ENCODE measurements at places on chromosomes 1 and 21.
A peak's percentile ranks its signal among the peaks of the same experiment; 100 is the strongest.

- H3K4me3 ChIP-seq, result peak overlapping the region; percentile 61
- no peaks in the 10 kb centered on the region for H3K36me3 ChIP-seq
- peaks cover 4% of the 10 kb centered on the region for H3K4me1 ChIP-seq
Observed at GRCh38 chr1:21659099-21659923, 9.8 kb downstream of the RAP1GAP start.

- peak overlapping the region; percentile 58 for H3K27ac ChIP-seq
- DNase-seq, result peak; percentile 10
- peaks cover 53% of the 10 kb centered on the region for H3K4me1 ChIP-seq
- no peak overlapping the region for H3K4me3 ChIP-seq
Observed at GRCh38 chr1:198741744-198742143, 102.9 kb downstream of the PTPRC start.

GRCh38 chr1:52386458-52386857 is 17.8 kb downstream of the ORC1 start:
- H3K36me3 ChIP-seq, result peaks cover 58% of the 10 kb centered on the region
- H3K4me3 ChIP-seq, result no peak overlapping the region
- no peaks in the 10 kb centered on the region for H3K4me1 ChIP-seq
- H3K27me3 ChIP-seq, result no peaks in the 10 kb centered on the region
- no peak for DNase-seq

DNA sequence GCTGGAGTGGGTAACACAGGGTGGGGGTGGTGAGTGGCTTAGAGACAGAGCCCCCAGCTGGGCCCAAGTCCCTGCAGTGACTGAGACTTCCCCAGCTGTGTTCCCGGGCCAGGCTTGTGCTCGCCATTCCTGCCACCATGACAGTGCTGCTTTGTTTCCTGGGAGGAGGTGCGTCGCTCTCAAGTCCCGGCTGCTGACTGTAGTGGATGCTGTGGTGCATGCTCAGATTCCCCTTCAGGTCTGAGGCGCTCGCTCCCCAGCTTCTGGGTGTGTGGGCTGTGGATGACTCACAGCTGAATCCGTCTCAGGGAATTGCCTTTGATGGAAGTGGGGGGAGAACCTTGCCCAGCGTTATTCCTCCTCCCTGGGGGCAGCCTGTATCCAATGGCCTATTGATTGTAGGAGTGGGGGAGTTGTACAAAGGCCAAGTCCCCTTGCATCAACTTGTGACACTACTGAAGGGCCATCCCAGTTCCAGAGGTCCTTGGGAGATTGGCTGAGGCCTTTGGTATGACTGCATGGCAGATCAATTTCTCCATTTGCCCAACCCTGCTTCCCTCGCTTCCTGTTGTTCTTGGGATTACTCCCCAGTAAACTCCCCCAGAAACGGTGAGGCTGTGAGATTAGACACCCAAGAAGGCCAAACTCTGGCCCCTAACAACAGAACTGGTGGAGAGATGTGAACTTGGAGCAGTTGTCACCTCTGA is 17.8 kb upstream of the POU3F1 start:
- H3K4me3 ChIP-seq, result no peak overlapping the region
- DNase-seq, result no peak
- no peak overlapping the region for H3K27ac ChIP-seq
- no peaks in the 10 kb centered on the region for H3K36me3 ChIP-seq
- peaks cover 30% of the 10 kb centered on the region for H3K27me3 ChIP-seq

DNA sequence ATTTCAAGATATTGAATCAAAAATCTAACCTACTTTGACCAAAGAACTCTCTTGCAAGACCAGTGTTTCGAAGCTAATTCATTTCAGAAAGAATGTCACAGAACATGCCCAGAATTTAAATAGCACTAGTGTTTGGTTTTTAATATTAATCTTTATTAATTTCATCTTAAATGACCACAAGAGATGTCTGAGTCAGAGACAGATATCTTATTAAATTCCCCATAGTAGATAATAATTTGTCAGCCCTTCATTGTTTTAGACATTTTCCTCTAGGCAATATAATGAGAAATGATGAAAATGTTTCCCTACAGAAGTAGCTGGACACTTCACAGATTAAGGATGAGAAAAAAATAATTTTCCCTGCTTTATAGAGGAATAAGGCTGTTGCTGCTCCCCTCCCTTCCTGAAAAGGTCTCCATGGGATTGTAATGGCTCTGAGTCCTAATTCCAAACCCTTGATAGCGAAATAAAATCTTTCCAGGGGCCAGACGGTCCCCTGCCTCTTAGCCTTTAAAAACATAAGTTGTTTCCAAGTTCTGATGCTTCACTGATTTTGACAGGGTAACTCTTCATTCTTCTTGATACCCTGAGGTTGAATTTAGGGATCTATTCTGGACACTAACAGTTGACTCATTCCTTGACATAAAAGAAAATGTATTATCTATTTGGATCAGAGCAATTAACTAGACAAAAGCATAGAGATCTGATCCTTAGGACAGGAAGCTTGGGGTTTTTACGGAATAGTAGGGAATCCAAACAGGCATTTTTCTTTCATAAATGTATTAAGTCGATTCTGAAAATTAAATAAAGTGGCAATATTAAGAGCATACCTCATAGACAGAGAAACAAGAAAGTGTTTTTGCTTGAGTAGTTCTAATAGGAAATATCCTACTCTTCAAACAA is 820.8 kb downstream of the BRINP3 start:
- H3K27ac ChIP-seq, result no peak overlapping the region
- H3K4me1 ChIP-seq, result no peaks in the 10 kb centered on the region
- no peak overlapping the region for H3K4me3 ChIP-seq
- no peaks in the 10 kb centered on the region for H3K27me3 ChIP-seq
- DNase-seq, result no peak

DNA sequence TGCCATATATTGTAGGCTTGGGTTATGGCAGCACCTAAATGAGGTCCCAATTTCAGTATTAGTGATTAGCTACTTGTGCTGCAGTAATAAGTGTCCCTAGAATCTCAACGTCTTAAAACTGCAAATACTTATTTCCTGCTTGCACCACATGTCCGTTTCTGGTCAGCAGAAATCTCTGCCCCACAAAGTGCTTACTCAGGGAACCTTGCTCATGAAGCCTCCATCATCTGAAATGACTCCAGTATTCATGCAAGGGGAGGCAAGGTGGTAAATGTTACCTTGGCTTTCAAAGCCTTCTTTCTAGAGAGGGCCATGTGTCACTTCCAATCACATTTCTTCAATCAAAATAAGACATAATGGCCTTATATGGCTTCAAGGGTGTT is 274.2 kb upstream of the KAZN start:
- H3K4me1 ChIP-seq, result peaks cover 6% of the 10 kb centered on the region
- no peak for DNase-seq
- H3K27ac ChIP-seq, result no peak overlapping the region
- no peaks in the 10 kb centered on the region for H3K36me3 ChIP-seq
- no peak overlapping the region for H3K4me3 ChIP-seq
- H3K27me3 ChIP-seq, result peaks cover 9% of the 10 kb centered on the region

DNA sequence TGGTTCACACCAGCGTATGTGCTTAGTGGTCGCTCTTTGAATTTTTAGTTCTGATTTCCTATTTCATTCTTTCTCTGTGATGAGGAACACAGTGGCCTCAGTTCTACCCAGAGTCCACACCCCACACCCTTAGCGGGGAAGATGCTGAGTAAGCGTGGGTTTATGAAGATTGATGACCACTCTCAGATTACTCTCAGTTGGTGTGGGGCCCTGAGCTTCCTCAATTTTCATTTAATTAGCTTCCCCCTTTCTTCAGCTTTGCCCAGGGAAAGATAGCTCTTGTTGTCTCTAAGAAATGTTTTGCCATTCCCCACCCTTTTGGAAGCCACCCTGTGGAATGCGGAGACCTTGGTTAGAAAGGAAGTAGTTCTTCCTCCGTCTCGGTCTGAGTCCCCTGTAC is 299.9 kb upstream of the PROX1 start:
- H3K36me3 ChIP-seq, result no peaks in the 10 kb centered on the region
- no peak overlapping the region for H3K27ac ChIP-seq
- no peak for DNase-seq
- no peaks in the 10 kb centered on the region for H3K4me1 ChIP-seq
- H3K4me3 ChIP-seq, result no peak overlapping the region
- H3K27me3 ChIP-seq, result peaks cover 3% of the 10 kb centered on the region

GRCh38 chr1:218447010-218447689 is 102.0 kb downstream of the TGFB2 start:
- no peaks in the 10 kb centered on the region for H3K4me1 ChIP-seq
- no peak for DNase-seq
- H3K27me3 ChIP-seq, result peaks cover 33% of the 10 kb centered on the region
- no peak overlapping the region for H3K4me3 ChIP-seq
- H3K36me3 ChIP-seq, result no peaks in the 10 kb centered on the region

DNA sequence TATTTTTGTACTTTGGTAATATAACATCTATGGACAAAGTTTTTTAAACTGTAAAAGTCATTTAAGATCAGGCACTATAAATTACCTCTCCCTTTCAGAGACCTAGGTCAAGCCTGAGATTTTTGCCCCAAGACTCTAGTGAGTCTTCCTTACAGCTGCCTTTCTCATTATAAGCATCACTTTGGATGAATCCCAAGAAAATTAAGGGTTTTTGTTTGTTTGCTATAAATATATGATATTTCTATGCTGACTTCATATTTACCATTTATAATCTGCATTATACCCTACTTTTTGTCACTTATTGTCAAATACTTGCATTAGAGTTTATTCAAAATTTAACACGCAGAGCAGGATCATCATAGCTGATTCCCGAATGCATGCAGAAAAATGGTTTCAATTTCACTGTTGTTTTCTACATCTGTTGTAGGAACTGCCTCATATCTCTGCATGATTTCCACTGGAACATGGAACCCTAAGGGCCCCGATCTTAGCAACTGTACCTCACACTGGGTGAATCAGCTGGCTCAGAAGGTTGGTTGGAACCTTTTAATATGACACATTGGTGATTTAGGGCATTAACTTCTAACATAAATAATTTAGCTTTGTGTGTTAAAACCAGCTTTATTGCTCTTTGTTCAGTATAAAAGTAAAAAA is 150.0 kb downstream of the ADGRL2 start:
- H3K36me3 ChIP-seq, result no peaks in the 10 kb centered on the region
- no peak overlapping the region for H3K27ac ChIP-seq
- no peaks in the 10 kb centered on the region for H3K4me1 ChIP-seq
- H3K4me3 ChIP-seq, result no peak overlapping the region
- H3K27me3 ChIP-seq, result no peaks in the 10 kb centered on the region

DNA sequence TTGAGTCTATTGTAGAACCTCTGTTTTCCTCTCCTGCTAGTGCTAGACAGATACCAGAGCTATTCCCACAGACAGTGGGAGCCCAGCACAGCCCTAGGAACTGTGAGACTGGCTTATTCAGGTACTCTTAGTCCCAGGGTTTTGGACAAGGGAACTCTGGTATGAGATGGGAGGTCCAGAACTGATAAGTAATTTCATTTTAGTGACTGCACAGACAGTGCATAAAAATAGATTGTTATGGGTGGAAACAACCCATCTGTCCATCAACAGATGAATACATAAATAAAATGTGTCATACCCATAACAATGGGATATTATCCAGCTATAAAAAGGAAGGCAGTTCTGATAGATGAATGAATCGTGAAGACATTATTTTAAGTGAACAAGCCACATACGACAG is 9.0 kb downstream of the EPS8L3 start:
- DNase-seq, result no peak
- H3K27ac ChIP-seq, result no peak overlapping the region
- no peak overlapping the region for H3K4me3 ChIP-seq
- H3K27me3 ChIP-seq, result peaks cover 5% of the 10 kb centered on the region
- H3K36me3 ChIP-seq, result no peaks in the 10 kb centered on the region

GRCh38 chr1:185058110-185058509 is 12.8 kb downstream of the RNF2 start:
- no peaks in the 10 kb centered on the region for H3K27me3 ChIP-seq
- peaks cover 24% of the 10 kb centered on the region for H3K36me3 ChIP-seq
- no peak overlapping the region for H3K4me3 ChIP-seq
- peaks cover 54% of the 10 kb centered on the region for H3K4me1 ChIP-seq

- no peaks in the 10 kb centered on the region for H3K4me1 ChIP-seq
- H3K27me3 ChIP-seq, result peaks cover 21% of the 10 kb centered on the region
- no peak overlapping the region for H3K27ac ChIP-seq
- no peaks in the 10 kb centered on the region for H3K36me3 ChIP-seq
- H3K4me3 ChIP-seq, result no peak overlapping the region
Observed at GRCh38 chr1:33410091-33410701, 20.7 kb downstream of the PHC2 start.

DNA sequence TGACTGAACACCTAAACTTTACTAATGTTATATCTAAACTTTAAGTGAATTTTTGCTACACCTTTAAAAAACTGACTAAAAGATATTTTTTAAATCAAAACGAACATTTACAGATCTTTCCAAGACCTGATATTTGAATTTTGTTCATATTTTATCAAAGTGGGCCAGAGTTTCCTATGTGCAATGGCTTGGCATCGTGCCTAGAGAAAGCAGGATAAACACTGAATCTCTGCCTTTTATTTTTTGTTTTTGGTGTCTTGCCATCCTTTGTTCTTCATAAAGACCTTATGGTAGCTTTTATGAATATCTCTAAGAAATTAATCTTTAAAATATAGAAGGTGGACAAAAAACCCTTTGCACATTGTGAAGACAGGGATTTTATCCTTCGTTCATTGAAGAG is 25.8 kb upstream of the VPS26C start:
- no peaks in the 10 kb centered on the region for H3K4me1 ChIP-seq
- H3K27me3 ChIP-seq, result no peaks in the 10 kb centered on the region
- no peak overlapping the region for H3K27ac ChIP-seq
- H3K36me3 ChIP-seq, result no peaks in the 10 kb centered on the region

DNA sequence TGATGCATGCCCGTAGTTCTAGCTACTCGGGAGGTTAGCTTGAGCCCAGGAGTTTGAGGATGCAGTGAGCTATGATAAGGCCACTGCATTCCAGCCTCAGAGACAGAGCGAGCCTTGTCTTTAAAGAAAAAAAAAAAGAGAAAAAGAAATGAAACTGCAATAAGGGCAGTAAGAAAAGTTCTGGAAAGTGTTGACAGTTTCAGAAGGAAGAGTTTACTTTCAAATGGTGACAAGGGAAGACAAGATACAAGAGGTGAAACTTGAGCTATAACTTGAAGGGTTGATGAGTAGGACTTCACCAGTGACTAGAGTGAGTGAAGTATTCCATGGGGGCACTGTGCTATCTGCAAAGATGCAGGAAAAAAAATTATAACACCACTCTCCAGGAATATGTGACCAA is 125.0 kb downstream of the AKT3 start:
- no peak overlapping the region for H3K27ac ChIP-seq
- H3K4me3 ChIP-seq, result no peak overlapping the region
- peaks cover 32% of the 10 kb centered on the region for H3K4me1 ChIP-seq
- DNase-seq, result no peak
- H3K27me3 ChIP-seq, result no peaks in the 10 kb centered on the region

DNA sequence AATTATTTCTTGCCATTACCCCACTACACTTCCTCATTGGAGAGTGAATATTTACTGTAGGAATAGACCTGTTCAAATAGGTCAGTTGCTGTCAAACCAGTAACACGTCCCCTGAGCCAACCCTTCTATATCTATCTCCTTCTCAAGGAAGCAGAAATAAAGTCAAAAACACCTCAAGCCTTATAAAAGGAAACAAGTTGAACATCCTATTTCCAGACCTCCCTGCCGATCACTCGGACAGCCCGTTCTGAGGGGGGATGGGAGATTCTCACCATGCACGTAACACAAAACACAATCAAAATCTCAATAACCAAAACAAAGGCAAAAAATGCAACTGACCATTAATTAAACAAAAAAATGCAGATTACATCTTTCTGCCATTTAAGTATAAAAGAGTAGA is 121.5 kb upstream of the KRTAP19-8 start:
- peak overlapping the region; percentile 70 for H3K27ac ChIP-seq
- DNase-seq, result no peak
- H3K4me1 ChIP-seq, result peaks cover 53% of the 10 kb centered on the region
- H3K4me3 ChIP-seq, result peak overlapping the region; percentile 42
